Fibroblast of lung (primary cell): ENCODE measurements at places on chromosomes 11 and 22.

- DNase-seq, result peak; percentile 23
Observed at GRCh38 chr22:43726322-43726721, 85.8 kb downstream of the EFCAB6 start.

DNA sequence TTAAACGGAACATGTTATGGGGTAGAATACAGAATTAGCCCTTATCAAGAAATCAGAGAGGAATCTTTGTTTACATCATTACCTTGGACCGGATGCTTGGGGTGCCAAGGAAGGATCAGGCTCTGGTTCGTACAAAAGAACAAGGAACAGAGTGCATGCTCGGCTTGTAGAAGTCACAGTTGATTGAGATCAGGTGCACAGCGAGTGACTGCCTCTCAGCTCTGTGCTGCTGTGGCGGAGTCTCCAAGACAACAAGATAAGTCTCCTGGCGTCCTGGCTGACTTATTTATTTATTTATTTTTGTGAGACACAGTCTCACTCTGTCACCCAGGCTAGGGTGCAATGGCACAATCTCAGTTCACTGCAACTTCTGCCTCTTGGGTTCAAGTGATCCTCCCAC lies 31.8 kb downstream of the GLB1L2 start:
- DNase-seq, result no peak

- DNase-seq, result no peak
Observed at GRCh38 chr11:58622344-58622743, at the start of gene CNTF. Gene CNTF (plus strand): TSS chr11:58622665. CDS start chr11:58622753, 88 bp downstream.

GRCh38 chr22:22142661-22143060 lies 101.9 kb upstream of the VPREB1 start:
- DNase-seq, result no peak

- DNase-seq, result no peak
Observed at GRCh38 chr22:46774980-46775849, 12.8 kb downstream of the TBC1D22A start.

DNA sequence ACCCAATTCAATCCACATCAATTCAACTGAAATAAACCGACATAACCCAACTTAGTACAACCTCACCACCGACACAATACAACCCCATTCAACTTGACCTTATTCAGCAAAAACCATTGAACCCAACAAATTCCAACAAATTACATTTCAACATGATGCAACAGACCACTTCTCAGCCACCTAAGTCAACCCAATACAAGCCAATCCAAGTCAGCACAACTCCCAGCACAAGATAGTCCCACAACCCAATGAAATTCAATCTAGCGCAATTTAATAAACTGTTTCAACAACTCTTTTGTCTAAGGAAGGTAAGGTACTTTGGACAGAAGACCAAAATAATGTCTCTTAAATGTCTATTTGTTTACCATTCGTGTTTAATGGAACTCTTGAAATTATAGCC lies 226.0 kb downstream of the MIAT start:
- no peak for DNase-seq

- DNase-seq, result peak; percentile 72
Observed at GRCh38 chr22:47094861-47095330, 332.4 kb downstream of the TBC1D22A start.

- peak; percentile 55 for DNase-seq
Observed at GRCh38 chr22:25666308-25666707, 75.7 kb upstream of the MYO18B start.

DNA sequence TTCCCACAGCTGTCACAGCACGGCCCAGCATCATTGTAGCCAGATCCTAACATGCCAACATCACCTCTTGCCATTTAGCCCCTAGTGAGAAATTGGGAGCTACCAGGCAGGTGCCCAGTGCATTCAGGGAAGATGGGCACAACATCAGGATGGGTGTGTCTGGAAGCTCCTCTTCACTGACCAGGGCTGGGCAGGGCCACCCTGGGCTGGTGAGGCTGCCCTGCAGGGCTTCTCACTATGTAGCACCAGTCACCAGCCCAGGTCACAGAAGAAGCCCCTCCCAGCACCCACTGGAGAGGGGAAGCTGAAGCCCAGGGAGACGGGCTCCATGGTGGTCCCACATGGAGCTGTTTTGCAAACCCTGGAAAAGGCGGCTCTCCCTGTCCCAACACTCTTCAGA lies 13.9 kb downstream of the ZNF74 start:
- DNase-seq, result no peak

DNA sequence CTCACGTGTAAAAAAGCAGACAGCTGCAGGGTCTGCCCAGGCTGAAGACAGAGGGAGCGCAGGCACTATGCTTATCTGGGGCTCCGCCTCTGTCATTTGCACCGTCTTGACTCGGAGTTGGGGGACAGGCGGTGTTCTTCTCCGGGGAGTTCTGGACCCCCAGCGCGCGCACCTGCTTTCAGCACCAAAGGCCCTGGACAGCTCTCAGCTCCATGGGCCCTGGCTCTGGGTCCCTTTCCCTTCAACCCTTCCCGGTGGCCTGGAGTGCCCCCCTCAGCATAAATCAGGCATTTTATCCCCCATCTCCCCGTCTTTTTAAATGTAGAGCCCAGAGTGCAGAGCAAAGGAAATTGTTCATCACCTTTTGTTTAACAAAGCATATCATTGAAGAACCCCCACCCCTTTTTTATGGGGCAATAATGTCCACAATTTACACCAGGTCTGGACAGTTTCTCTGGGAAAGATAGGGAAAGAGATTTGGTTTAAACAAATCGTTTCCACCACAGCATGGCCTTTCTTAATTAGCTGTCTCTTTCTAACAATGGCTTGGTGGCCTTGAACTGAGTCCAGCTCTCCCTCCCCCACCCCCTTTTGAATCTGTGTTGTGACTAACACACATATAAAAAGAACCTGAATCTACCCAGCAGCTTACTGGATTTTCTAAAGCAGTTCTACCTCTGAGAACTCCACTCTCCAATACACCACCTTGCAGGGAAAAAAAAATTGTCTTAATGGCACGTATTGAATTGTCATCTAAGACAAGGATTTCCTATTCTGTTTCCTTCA lies 1.7 kb downstream of the SEZ6L start:
- no peak for DNase-seq

DNA sequence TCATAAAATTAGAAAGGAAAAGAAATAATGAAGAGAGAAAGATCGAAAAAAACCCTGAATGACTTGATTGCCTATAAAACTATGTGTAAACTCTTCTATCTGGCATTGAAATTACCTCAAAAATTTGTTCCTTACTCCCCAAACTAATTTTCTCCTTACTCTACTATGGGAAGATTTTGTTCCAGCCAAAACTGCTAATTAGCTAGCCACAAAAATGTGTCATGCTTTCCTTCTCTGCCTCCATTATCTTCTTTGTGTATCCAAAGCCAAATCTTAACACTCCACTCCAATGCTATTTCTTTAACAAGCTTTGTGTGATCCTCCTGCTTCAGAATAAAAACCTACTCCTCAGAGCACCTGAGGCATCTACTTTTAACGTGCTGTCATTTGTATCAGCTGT lies 831.2 kb downstream of the METTL15 start:
- no peak for DNase-seq

DNA sequence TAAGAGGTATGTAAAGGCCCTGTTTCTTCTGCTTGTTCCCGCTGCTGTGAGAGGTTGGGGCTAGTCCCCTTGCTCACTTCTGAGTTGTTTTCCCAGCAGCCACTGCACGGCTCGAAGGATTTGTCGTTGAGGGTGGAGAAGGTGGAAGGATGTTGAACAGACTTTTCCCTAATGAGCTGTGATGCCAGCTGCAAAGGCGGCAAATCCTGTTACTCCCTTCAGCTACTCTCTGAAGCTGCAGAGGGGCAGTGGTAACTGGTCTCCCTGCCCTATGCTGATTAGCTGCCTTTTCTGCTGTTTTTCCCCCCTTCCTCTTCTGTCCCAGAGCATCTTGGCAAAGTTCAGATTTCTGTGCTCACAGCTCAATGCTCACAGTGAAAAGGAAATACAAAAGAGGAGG lies 90.4 kb upstream of the SLC25A18 start:
- DNase-seq, result no peak

DNA sequence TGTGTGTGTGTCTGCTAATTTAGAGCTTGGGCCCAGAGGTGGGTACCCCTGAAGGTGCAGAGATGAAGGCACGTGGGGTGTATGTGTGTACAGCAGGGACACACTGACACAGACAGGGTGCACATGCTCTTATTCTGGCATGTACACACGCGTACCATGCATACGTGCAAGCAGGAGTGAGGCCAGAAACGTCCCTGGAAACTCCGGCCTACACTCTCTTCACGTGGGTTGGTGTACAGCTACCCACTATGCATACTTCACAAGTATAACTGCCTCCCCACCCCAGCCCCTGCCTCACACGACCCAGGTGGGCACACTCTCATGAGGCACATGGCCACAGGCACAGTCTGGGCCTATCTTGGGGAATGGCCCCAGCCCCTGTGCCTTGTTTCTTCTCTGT lies 27.5 kb upstream of the JAM3 start:
- DNase-seq, result no peak

DNA sequence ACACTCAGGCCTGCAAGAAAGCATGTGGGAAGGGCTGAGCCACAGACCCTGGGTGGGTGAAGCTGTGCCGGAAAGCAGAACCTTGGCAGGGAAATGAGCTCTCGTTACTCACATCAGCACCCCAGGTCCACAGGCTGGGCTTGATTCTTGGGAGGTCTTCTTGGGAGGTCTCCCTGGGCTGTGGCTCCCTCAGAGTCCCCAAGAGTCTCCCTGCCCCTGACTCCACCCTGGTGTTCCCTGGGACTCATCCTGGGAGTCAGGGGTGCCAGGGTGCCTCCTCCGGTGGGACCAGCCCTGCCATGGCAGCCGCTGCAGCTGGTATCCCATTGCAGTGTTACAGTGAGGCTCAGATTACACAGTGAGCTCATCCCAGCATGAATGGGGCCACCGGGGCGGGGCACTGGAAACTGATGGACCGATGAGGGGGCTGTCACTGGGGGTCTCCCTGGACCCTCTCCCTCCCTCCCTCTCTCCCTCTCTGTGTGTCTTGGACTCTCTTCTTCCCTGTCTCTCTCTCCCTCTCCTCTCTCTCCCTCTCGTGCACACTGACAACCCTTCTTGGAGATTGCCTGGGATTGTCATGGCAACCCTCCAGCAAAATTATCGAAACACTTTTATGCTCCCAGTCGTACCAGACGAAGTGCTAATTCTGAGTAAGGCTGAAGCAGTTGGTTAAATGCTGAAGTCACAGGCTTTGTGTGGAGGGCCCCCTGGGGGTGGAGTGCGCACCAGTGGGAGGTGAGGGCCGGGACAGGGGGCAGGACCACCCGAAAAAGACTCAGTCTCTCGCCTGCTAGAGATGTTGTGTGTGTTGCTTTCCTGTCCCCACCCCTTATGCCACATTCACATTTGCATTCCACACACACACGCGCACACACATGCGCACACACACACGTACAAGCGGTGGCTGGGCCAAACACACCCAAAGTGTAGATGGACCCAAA lies 8.6 kb upstream of the C11orf96 start:
- peak; percentile 71 for DNase-seq

DNA sequence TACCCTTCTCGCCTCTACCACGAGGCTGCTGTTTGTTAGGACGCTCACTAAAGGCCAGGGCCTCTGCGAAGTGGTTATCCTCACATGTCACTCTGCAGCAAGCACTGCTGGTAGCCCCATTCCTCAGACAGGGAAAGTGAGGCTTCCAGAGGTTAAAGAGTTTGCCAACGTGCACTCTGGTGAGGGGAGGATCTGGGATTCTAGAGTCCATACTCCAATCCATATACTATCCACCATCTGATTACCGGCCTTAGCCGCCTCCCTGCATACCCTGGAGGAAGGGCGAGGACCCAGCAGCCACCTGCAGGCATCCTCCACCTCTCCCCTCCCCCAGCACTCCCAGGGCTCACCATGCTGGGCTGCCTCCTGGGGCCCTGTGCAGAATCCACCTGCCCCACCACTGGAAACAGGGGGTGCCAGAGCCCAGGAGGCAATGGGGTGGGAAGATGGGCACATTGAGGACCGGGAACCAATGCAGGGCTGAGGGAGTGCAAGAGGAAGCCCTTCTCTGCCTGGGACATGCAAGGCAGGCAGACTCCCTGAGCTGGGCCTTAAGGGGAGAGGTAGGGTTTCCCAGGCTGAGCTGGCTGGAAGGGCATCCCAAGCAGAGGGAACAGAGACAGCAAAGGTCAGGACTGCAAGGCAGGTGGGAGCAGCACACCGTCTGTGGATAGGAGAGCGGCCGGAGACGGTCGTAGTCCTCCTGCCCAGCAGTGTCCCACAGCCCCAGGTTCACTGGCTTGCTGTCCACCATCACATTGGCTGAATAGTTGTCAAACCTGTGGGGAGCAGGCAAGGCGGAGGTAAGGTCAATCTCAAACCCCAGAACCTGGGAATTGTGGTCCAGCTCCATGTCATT lies 11.7 kb downstream of the RAC2 start:
- DNase-seq, result no peak

GRCh38 chr22:50713571-50714056 lies 24.4 kb upstream of the ACR start:
- no peak for DNase-seq

- no peak for DNase-seq
Observed at GRCh38 chr11:60512651-60513225, 2.5 kb upstream of the MS4A13 start.

- no peak for DNase-seq
Observed at GRCh38 chr22:33879796-33880195, 40.5 kb downstream of the LARGE1 start.

GRCh38 chr11:132907651-132908413 lies 624.5 kb downstream of the OPCML start:
- DNase-seq, result no peak

- peak; percentile 89 for DNase-seq
Observed at GRCh38 chr11:66316849-66317251, at the start of gene CD248. Gene CD248 (minus strand): TSS chr11:66317044. CDS start chr11:66317027, 17 bp downstream.

DNA sequence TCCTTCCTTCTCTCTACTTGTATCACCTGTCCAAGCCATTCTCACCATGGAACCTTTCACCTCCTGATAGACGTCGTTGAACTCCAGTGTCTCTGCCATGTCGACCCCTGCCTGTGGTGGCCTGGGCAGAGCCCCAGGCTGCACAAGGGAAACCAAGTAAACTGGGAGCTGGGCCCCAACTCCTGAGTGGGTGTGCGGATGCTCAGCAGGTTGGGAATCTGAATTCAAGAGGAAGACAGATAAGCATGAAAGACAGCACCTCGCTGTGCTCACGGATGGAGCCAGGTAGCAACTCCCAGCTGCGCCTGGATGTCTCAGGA lies 709 bp downstream of the SSRP1 start:
- DNase-seq, result no peak

DNA sequence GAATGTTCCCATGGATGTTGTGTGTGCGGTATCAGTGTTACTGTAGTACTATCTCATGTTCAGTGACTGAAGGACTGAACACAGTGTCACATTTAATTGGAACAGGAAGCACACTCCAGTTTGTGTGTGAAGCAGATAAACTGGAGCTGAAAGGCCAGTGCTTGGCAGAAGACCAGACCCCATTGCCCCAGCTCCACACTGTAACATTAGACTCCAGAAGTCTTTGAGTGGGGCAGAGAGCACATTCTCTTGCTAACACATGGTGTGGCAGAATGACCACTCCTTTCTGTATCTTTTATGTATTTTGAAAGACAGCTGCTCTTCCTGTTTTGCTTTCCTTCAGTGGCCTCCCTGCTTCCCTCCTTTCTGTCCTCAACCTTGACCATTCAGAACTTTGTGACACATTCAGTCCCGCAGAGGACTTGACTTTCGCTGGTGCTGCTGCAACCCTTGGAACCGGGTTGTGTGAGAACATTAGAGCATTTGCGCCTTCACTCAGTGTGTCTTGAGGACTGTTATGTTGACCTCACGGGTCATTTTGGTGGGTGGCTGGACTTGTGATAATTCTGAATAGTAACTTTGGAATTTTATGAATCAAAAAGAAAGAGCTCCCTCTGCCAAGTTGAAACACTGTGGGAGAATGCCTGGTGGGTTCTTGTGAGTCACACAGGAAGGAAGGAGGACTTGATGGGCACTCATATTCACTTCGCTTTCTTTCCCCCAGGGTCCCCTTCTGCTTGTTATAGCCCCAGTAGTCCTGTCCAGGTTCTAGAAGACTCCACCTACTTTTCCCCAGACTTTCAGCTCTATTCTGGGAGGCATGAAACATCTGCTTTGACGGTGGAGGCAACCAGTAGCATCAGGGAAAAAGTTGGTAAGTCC lies 26.4 kb downstream of the AMOTL1 start:
- peak; percentile 99 for DNase-seq
